ENCODE measurements at places on chromosomes 1 and 21.

DNA sequence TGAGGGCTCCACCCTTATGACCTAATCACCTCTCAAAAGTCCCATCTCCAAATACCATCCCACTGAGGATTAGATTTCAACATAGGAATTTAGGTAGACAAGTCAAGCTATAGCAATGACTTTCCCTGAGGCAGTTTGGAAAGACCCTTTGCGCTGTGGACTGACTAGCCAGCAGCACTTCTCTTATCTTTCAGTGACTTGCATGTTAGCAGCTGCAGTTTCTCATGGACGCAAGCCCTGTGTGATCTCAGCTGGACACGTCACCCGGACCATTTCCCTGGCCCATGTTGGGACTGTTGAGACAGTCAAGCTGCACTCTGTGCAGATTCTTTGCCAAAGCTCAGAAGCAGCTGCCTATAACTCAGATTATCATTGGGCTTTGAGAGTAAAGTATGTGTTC, 408.1 kb upstream of the USP24 start:
- no peak for DNase-seq

GRCh38 chr21:17390569-17390968, 122.3 kb upstream of the CXADR start:
- DNase-seq, result no peak

DNA sequence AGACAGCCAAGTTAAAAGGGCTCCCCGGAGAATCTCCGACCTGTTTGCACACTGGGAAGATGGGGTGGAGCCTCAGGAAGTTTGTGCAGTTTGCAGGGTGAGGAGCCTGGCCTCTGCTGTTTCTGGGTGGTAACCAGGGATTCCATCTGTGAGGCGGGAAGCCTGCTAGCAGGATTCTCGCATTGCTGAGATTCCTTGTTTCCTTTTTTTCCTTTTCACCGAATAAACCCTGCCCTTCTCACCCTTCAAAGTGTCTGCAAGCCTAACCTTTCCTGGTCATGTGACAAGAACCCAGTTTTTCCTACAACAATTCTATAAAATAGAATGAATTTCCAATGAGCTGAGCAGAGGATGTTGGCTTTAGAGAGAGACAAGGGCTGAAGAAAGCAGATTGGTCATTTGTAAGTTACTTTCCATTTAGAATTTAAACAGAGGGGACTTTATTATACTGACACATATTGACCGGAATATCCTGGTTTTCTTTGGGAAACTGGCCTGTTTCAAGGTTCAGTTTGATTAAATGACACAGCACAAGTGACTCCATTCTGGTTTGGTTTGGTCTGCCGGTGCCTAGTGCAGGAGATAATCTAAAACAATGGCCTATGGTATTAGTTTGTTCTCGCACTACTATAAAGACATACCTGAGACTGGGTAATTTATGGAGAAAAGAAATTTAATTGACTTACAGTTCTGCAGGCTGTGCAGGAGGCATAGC, 48.7 kb upstream of the DNAH14 start:
- no peak for DNase-seq

- DNase-seq, result no peak
These were observed 56.2 kb downstream of the DPYD start for GRCh38 chr1:97864615-97865014.

DNA sequence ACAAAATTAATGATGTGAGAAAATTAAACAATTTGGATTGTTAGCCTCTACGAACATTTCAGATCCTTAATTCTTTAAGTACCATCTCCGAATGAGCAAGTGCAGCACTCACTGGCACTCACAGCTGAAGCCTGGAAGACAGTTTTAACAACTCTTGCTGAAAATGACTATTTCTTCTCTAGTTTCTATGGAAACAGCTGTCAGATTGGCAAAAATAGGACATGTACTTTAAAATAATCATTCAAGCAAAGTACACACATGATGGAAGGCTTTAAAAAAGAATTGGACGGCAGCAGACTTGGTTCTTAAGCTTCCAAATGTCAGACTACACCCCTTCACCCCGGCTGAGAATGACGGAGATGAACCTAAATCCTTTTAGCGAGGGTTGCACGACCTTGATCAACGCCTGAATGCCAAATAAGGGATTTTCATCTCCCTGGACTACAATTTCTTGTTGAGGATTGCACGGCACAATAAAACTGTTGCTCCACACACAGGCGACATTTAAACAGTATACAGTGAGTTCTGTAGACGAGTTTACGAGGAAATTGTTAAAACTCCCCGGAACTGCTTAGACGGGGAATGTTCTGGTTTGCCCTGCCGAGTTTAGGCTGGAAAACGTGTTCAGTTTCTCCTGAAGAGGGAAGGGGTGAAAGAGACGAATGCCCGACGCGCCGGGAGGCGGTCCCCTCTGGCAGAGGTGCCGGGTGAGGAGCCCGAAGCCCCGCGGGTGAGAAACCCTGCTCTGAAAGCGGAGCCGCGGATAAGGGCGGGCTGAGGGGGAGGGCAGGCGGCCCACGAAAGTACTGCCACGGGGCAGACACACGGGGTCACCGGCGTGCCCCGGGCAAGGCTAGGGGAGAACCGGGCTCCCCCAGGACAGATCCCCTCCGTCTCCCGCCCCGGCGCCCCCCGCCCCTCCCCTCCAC, 671 bp downstream of the OMA1 start:
- peak; percentile 70 for DNase-seq
